Activated B cell treated with CpG ODN at 0.5 μM for 24 hours (primary cell): ENCODE measurements at places on chromosomes 11 and 22. TPM values are rescaled to one million over a fixed set of nuclear protein-coding genes. Genes with fewer than 3 reads are reported as not detected.

DNA sequence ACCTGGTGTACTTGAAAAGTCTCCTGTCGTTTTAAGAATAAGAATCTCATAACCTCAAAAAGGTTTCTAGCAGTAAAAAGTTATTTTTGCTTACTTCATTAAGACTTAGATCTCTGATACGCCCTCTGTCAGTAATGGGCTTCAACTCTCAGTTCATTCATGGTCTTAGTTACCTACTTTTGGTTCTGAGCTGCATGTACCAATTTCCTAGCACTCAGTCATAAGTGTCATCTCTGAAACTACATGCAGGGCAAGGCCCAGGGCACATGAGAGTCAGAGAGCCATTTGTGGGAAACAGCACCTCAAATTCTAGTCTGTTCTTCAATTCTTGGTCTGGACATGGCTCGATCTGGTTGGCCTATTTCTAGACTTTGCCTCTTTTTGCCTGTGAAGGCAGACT lies 838.4 kb downstream of the FAM181B start:
- no peak for DNase-seq

DNA sequence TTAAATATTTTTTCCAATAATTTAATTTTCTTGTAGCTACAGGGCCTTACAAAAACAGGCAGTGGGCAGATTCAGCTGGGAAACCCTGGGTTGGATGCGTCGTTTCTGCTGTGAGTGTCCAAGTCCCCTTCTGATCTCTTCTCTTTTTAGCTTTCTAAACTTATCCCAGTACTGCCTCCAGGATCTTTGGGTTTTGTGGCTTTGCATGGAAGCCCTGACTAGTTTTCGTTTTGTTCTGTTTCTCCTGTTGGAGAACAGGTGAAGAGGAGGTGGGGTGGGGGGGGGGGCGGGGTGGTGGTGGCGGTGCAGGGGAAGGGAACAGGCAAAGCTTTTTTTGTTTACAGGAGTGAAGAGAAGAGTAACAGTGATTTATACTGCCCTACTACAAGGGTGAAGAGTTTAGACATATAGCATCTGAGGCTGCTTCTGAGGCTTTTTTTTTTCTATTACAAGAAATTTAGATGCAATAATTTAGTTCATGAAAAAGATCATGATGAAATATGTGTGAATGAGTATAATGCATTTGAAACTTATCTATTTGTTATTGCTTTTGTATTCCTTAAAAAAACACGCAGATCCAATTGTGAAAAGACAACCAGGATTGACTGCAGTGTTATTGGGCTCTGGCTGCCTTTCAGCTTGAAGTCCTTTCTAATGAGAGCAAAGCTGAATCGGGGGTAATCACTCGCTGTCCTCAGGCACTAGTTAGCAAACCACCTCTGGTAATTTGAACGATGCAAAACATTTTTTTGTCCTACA lies 142.9 kb downstream of the NCAM1 start:
- DNase-seq: no peak

GRCh38 chr22:25896098-25896497 lies 154.1 kb downstream of the MYO18B start:
- DNase-seq: no peak

DNA sequence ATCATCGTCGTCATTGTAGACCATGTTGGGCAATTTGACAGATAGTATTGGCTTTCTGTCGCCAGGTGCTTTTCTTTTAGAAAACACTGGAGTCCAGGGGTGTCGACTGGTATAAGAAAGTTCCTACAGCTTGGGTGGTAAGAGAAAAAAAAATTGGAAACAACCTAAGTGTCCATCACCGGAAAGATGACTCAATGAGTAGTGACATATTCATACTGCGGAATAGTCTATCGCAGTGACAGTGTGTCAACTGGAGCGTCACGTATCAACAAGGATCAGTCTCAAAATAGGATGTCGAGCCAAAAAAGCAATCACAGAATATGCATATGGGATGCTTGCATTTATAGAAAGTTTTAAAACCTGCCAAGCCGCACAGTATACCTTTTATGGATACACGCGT lies 157.6 kb downstream of the MN1 start:
- DNase-seq: no peak

The UBQLN3 gene
- 0.16 and 0.29 TPM in 2 replicates for total RNA-seq

The MUC6 gene
- not detected in 2 replicates for total RNA-seq

The SEPTIN5 gene
- total RNA-seq: not detected in 2 replicates

The CHADL gene
- total RNA-seq: 0.10 TPM in 1 of 2 replicates, not detected in the other
